SJCRH30 (cell line): ENCODE measurements at places on chromosomes 7 and 10. TPM values are rescaled to one million over a fixed set of nuclear protein-coding genes. Genes with fewer than 3 reads are reported as not detected.

DNA sequence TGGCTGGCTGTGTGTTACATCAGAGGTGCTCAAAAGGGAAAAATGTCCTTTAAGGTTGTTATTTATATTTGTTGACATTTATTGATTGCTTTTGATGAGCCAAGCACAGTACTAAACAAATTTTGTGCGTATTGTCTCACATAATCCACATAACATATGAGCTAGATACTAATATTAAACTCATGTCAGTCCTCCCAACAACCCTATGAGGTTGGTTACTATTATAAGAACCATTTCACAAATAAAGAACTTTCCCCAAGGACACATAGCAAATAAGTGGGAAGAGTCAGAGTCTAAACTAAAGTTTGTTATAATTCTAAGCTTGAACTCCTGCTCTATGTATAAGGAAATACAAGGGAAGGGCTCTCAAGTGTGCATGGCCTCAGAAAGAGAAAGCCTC lies 35.6 kb upstream of the OTUD1 start:
- no peaks in the 10 kb centered on the region for H3K27me3 ChIP-seq
- H3K36me3 ChIP-seq = no peaks in the 10 kb centered on the region
- 0 out of 2 replicates have a peak overlapping the region, but pooled peaks have one; percentile 36 for H3K27ac ChIP-seq

DNA sequence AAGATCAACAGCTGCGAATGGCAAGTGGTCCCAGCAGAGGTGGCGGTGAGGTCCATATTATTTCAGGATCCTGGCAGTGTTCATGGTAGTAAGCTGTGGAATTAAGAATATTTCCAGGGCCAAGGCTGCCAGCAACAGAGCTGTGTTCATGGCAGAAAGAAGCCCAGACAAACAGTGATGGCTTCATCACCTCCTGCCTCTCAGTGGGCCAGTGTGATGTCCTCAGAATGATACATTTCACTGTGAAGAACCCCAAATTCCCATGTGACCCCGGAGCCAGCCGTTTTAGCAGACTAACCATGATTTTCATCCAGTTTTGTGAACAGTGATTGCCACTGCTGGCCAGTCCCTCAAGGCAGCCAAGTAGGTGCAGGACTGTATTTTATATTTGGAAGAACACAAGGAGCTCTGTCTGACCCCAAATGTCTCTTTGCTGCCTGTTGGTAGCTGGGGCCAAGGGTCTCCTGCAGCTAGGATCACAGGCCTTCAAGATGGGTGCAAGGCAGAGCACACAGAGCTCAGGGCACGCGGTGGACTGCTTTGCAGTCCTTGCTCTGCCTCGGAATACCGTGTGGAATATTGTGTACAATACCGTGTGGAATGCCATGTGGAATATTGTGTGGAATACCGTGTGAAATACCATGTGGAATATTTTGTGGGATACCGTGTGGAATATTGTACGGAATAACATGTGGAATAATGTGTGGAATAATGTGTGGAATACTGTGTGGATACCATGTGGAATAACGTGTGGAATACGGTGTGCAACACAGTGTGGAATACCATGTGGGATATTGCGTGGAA lies 132.3 kb upstream of the CHST15 start:
- no peaks in the 10 kb centered on the region for H3K27me3 ChIP-seq
- no peak overlapping the region for H3K27ac ChIP-seq
- peaks cover 17% of the 10 kb centered on the region for H3K4me1 ChIP-seq
- no peaks in the 10 kb centered on the region for H3K36me3 ChIP-seq

Gene CHST3
- total RNA-seq = 10.1 and 10.4 TPM in 2 replicates

GRCh38 chr10:43040482-43041256 lies 36.2 kb upstream of the RET start:
- no peak for DNase-seq
- no peaks in the 10 kb centered on the region for H3K27me3 ChIP-seq
- no peaks in the 10 kb centered on the region for H3K36me3 ChIP-seq
- H3K4me1 ChIP-seq = no peaks in the 10 kb centered on the region

Gene MRLN
- 10.5 and 16.0 TPM in 2 replicates for total RNA-seq

Gene DOCK1
- total RNA-seq = 49.7 and 53.8 TPM in 2 replicates
